Stimulated activated CD8-positive, alpha-beta memory T cell treated with anti-CD3 and anti-CD28 coated beads, Interleukin-2, amount 100 ng/mL, for 1 hour (primary cell): ENCODE measurements at places on chromosomes 2 and 18.

DNA sequence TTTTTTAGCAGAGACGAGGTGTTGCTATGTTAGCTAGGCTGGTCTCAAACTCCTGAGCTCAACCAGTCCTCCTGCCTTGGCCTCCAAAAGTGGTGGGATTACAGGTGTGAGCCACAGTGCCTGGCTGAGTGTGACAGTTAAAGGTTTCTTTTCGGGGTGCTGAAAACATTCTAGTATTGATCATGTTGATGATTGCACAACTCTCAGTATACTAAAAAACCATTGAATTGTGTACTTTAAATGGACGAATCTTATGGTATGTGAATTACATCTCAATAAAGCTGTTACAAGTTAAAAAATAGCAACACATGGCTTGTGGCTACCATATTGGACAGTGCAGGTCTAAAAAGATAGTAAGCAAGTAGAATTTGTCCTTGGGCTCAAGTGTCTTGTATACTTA lies 22.3 kb downstream of the PAPOLG start:
- no peak for DNase-seq

- no peak for DNase-seq
Measured at GRCh38 chr2:105926960-105927678, 182.4 kb downstream of the NCK2 start.

GRCh38 chr2:118936306-118936705 lies 5.7 kb upstream of the MARCO start:
- no peak for DNase-seq

DNA sequence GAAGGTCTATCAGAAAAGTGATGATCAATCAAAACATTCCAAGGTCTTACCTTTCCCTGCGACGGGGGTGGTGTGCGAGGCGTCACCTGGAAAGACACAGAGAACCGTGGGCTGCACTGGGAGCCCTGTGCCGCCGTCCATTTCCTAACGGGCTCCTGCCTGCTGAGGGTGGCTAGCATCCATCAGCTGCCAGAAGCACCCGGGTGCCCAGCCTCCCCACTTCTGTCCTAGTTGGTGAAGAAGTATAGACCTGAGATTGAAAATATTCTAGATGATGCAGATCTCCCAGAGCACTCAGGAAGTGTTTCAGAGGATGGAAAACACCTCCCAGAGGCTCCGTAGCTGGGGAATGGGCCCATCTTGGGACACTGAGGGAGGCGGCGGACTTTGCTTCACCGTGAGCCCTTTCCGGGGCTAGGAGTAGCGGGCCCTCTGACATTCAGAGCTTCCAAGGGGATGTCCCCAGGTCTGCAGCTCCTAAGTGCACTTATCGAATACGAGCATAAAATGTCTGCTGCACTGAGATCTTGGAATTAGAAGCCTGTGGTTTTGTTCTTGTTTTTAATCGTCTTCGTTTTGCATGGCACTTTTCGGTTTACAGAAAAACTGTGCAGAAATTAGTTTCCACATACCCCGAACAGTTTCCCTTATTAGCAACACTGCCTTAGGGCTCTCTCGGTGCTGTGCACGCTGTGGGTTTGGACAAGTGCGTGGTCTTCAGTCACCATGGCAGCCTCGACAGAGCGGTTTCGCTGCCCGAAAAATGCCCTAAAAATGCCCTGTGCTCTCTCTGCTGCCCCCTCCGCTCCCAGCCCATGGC lies 143.5 kb downstream of the MBP start:
- no peak for DNase-seq
